Dermis microvascular lymphatic vessel endothelial cell (primary cell): ENCODE measurements at places on chromosomes 12 and 14.

DNA sequence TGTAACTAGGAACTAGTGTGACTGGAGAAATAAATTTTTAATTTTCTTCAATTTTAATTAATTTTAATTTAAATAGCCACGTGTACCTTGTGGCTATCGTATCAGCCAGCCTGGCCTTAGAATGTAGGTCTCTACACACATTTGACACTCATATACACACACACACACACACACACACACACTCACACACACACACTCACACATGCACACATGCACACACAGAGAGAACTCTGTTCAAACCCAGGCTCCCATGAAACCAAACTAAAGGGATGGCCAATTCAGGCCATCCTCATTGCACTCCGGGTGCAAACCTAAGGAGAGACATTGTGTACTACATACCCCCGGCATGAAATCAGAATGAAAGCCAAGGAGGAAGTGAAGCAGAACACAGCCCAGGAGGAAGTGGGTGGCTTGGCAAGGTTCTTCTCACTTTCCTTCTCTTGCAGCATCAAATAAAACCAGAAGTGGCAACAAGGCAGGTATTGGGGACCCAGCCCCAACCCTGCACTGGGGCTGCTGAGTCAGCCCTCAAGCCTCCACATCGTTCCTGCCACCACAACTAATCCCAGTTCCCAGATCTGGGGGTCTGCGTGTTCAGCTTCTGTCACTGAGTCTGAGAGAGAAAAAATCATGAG lies 26.2 kb upstream of the CHPT1 start:
- DNase-seq = no peak

DNA sequence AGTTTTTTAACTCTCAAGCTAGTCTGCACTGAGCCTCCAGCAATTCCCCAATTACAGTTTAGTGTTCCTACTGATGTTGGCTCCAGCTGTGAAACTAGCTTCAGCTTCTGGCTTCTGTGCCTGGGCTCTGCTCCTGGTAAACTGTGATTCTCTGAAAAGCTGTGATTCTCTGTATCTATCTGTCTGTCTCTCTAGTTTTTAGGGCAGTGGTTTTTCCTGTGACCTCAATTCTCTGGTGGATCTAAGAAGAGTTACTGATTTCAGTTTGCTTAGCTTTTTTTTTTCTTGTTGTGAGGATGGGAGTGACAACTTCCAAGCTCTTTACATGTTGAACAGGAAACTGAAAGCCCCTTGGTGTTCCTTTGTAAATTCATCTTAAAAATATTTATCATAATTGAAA lies 3.8 kb upstream of the HIF1A start:
- no peak for DNase-seq

GRCh38 chr12:103181366-103182152 lies 224.1 kb downstream of the ASCL1 start:
- DNase-seq = no peak

- no peak for DNase-seq
Measured at GRCh38 chr12:109835827-109836226, 2.6 kb upstream of the TRPV4 start.

DNA sequence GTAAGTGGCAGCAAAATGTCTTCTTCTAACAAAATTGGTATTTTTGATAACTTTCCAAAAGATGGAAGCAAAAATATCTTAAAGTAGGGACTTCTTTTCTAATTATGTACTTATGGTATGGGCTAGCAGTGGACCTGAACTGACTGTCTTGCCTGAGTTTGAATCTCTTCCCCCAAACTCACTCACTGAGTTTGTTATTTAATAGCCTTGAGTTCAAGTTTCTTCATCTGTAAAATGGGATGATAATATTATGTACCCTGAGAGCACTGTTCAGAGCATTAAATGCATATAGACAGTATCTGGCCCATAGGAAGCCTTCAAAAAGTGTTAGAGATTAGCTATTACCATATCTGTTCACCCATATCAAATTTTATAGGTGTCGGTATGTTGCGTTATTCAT lies 210.4 kb upstream of the NUDT4 start:
- no peak for DNase-seq

- peak; percentile 70 for DNase-seq
Measured at GRCh38 chr12:89016970-89017778, 335.1 kb downstream of the DUSP6 start.

GRCh38 chr12:22626406-22626805 lies 1.4 kb downstream of the ETNK1 start:
- peak; percentile 21 for DNase-seq

GRCh38 chr12:77442633-77443032 lies 377.3 kb upstream of the E2F7 start:
- no peak for DNase-seq

DNA sequence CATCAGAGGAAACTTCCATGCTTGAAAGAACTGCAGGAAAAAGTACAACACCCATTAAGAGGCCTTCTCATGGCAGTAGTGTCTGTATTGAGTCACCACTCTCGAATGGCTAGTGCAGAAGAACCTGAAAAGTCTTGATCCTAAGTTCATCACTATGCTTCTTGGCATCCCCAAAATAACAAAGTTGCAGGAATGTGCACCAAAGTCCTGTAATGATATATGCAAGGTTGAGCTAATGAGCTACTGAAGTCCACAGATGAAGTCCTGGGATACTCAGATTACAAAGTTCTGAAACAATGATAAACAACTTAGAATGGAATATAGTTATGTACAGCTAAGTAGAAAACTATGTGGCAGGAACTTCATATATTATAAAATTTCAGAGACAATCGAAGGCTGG lies 545.4 kb downstream of the FOXG1 start:
- DNase-seq = no peak

- no peak for DNase-seq
Measured at GRCh38 chr14:75960231-75960630, 21.6 kb downstream of the TGFB3 start.

GRCh38 chr14:102998393-102998792 lies 59.0 kb downstream of the CDC42BPB start:
- no peak for DNase-seq

GRCh38 chr12:78795934-78796445 lies 68.6 kb upstream of the SYT1 start:
- no peak for DNase-seq

DNA sequence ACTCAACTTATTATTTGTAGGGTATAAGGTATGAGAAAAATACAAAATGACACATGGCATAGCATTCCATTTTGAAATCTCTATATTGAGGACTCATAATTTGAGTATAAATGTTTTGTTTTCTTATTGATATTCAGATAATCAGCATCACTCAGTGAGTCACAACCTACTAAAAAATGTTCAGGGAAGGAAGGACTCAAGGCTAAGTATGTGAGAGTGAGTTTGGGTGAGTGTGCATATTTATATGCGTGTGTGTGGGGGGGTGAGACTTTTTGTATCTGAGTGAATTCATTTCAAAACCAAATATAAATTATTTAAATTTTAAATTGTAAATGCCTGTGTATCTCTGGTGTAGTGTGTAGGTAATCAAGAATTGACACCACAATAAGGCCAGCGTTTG lies 87.8 kb upstream of the PRKD1 start:
- DNase-seq = no peak

- peak; percentile 89 for DNase-seq
Measured at GRCh38 chr12:42468341-42468821, 121.2 kb downstream of the PRICKLE1 start.

DNA sequence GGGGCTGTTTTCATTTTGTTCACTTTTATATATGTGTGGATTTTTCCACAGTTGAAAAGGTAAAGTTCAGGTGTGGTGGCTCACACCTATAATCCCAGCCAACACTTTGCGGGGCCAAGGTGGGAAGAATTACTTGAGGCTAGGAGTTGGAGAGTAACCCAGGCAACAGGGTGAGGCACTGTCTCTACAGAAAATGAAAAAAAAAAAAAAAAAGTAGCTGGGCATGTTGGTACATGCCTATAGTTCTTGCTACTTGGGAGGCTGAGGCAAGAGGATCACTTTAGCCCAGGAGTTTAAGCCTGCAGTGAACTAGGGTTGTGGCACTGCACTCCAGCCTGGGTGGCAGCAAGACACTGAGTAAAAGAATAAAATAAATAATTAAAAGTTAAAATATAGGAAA lies 326.5 kb downstream of the NAV3 start:
- DNase-seq = no peak

DNA sequence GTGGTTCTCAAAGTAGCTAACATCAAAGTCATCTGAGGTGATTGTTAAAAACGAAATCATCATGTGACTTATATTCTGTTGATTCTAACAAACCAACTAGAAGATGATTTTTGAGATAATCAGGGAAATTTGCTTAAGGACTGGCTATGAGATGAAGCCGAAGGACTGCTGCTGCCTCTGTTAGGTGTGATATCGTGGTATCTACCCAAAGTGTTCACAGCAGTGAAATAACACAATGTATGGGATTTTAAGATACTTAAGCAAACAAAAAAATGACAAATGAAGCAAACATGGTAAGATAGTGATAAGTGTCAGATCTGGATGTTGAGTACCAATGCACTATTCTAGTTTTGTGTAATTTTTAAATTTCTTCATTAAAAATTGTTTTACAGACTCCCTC lies 59.1 kb downstream of the GXYLT1 start:
- no peak for DNase-seq

DNA sequence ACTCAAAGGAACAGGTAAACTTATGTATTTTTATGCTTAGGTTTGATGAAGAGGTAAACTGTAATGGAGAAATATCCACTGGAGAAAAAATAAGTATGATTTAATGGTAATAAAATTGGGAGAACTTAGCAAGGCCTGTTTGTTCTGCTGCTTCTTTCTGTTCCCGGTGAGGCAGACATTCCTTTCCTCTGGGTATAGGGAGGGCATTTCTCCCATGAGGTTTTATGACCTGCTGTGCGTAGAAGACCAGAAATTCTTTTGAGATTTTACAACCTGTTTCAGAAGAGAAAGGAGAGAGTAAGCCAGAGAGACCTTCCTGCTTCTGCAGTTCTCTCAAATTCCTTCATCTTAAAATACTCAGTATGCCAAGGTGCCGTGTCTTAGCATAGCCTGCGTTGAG lies 139.4 kb upstream of the RMST start:
- DNase-seq = no peak

- no peak for DNase-seq
Measured at GRCh38 chr12:16475521-16475920, 128.1 kb downstream of the MGST1 start.

GRCh38 chr12:124365726-124366430 lies 71.0 kb downstream of the RFLNA start:
- no peak for DNase-seq

DNA sequence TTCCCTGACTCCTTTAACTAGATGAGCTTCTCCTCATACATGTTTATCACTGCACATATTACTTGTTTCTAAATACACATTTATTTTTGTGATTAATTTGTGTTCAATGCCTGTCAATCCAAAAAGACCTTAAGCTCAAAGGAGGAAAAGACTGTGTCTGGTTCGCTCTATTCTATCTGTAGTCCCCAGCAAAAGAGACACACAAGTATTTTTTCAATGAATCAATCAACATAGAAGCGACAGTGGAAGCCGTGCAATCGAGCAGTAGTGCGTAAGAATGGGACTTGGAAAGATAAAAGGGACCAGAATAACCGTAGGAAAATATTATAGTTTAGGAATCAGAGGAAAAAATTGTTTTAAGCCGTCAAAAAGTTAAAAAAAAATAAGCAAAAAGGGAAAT lies 951 bp downstream of the WDHD1 start:
- no peak for DNase-seq

DNA sequence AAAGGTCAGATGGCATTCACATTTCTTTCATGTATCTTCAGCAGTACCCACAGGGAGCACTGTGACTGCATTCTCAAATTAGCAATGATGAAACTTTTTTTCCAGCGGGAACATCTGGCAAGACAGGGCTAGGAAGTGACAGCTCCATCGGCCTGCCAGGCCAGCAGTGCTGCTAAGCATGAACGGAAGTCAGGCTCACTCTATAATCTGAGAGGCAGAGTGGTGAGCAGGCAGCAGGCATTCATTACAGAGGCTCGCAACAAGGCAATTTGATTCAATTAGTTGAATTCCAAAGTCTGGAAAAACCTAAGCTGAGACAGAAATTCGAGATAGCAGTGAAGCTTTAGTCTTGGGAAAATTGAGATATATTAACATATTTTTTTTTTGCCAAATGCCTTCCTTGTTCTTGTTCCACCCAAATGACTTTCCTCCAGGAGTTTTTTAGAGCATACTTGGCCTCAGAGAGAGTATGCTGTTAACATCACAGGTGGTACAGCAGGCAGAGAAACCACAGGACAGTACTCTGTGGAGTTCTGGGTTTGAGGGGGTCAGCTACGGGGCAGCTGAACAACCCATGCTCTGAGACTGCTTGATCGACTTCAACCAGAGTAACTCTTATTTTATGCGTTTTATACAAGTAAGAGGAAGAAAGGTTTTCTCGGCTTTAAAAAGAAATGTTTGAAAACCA lies 414.9 kb downstream of the APAF1 start:
- no peak for DNase-seq

DNA sequence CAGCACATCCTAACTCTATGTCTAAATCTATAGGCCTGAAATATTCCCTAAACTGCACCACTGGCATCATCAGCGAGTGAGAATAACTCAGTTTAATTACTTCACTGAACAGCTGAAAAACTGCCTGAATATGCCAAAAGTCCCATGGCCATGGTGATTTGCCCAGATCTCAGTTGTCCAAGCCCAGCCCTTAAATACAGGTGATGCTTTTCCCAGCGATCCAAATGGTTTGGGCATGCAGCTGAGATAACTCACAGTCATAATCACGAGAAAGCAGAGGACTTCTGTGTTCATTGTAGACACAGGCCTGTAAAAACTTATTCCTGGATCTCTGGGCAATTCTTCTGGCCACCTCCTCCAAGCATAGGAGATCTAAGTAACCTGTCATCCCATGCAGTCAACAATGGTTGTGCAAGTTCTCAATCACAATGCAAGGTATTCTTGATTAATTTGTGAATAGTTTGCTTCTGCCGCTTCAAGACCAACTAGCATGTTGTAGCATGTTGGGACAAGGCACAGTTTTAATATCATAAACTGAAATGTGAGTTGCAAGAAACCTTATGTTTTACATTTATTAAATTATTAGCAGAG lies 40.5 kb downstream of the DUSP6 start:
- DNase-seq = no peak

DNA sequence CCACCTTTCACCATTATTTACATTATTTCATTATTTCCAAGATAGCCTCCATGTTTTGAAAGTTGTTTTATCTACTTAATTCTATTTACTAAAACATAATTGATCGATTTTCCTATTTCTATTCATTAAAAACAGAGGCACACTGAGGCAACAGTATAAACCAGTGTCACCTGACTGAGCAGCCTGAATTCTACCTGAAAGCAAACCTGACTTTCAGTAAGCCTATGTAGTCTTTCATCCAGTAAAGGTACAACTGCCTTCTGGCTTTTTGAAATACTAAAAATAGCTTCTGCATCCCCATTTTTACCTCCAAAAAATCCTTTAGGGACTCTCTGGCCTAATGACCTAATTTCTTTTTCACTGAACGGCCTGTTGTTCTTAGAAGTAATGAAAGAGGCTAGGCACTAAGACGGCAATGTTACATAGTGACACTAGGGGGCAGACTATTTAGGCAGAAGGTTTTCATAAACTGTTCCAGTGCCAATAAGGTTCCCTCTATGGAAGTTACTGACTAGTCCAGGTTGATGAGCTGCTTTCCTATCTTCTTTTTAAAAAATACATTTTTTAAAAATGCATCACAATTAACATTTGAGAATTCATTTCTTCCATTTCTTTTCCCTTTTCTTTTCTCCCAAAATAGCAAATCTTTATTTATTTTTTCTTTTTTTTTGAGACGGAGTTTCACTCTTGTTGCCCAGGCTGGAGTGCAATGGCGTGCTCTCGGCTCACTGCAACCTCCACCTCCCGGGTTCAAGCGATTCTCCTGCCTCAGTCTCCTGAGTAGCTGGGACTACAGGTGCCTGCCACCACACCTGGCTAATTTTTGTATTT lies 17.5 kb downstream of the ANAPC5 start:
- peak; percentile 79 for DNase-seq

GRCh38 chr12:77667101-77667500 lies 163.6 kb upstream of the NAV3 start:
- no peak for DNase-seq
